ENCODE measurements at places on chromosomes 1 and 21. TPM values are rescaled to one million over a fixed set of nuclear protein-coding genes. Genes with fewer than 3 reads are reported as not detected.

- DNase-seq, result no peak
Observed at GRCh38 chr1:41455479-41456332, 28.8 kb downstream of the EDN2 start.

- no peak for DNase-seq
Observed at GRCh38 chr1:184199438-184200085, 148.0 kb downstream of the TSEN15 start.

DNA sequence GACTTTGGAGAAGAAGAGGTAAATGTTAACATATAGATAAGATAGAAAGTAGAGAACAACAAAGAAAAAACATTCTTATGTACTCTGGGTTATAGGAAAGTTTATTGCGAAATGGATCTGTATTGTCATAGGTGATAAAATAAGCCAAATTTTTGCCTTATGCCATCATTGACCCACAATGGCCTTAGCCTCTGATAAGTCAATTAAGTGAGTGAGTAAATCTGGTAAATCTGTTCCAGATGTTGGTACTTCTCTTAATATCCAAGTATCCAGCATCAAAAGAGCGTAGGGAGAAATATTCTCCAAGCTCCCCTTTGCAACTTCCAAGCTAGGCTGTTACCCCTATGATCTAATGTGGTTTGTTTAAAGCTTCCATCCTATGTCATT is 38.3 kb upstream of the CLCA4 start:
- DNase-seq, result no peak

DNA sequence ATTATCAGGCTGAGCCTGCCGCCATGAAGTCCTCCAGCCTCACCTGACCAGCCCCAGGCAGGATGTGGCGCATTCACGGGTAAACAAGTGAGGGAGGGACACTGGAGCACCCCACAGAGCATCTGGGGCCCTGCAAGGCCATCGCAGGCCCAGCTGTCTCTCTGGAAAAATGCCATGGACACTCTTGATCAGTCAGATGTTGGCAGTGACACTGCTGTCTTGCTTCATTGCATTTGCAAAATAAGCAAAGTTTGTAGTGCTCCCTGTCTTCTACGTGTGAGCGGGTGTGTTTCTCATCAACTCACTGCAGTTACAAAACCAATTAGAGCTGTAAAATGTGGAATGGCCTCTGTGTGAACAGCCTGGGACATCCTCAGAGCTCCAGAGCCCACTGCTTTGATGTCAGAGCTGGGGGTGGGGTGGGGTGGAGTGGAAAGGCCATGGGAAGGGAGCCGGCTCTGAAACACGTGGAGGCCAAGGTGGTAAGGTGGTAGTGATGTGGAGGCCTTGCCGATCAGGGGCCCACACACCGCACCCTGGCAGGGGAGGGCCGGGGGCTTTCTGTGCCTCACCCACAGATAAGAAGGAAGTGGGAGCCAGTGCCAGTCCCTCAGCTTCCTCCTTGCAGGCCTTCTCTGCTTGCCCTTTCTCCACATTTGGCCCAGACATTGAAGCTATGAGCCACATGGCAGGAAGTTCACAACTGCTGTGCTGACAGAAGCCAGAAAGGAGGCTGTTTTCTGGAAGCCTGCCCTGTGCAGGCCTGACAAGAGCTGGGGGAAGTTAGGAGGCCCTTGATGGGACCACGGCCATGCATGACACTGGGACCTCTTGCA is 254.9 kb downstream of the RHOU start:
- DNase-seq, result no peak

DNA sequence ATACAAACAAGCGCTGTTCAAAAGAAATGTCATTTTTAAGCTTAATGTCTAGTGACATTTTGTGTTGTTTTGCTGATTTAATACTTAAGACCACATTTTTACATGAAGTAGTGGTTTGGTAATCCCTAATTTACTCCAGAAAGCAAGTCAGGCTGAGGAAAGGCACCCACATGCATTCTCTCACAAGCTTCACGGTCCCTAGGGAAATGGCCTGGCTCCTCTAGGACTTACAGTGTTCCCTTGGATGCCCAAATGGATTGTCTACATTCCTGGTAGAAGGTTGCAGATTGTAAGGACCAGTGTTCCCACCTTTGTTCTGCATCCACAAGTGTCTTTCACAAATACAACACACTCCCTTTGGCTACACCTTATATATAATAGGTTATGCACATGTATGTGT is 9.5 kb downstream of the GPSM2 start:
- no peak for DNase-seq

DNA sequence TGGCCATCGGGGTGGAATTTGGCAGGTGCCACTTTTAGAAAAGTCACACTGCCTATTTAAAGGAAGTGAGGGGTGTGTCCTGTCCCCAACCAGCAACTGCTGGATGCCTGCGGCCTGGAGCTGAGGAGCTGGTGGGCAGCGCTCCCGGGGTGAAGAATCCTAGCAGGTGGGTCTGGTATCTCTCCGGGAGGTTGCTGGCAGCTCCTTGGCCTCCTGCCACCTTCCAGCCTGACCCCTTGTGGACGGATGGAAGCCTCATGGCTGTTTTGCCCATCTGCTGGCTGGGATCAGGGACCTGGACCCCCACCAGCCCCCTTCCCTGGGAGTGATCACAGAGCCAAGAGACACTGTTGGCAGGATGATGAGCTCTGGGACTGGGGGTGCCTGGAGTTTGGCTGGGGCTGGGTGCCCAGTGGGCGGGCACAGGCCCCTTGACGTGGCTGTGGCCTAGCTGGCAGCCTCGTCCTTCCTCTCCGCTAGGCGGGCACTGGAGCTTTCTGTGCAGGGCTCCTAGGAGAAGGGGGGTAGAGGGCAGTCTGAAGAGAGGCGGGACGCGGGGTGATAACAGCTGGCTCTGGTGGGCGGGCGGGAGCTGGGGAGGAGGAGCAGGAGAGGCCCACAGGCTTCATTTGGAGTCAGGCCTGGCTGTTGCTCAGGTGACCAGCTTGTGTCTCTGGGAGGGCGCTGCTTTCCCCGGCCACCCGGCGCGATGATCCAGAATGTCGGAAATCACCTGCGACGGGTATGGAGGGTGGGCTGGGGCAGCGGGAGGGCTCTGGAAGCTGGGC is at the start of gene ACOT11:
Gene ACOT11, plus strand, starts transcription at position 628 of the 788 bp plus-strand sequence. Its CDS starts 82 bp downstream, at position 710.
- DNase-seq, result peak; percentile 90

GRCh38 chr1:183548116-183548515 is 42.1 kb downstream of the NCF2 start:
- no peak for DNase-seq

- DNase-seq, result no peak
Observed at GRCh38 chr1:3393987-3394920, 60.2 kb upstream of the ARHGEF16 start.

DNA sequence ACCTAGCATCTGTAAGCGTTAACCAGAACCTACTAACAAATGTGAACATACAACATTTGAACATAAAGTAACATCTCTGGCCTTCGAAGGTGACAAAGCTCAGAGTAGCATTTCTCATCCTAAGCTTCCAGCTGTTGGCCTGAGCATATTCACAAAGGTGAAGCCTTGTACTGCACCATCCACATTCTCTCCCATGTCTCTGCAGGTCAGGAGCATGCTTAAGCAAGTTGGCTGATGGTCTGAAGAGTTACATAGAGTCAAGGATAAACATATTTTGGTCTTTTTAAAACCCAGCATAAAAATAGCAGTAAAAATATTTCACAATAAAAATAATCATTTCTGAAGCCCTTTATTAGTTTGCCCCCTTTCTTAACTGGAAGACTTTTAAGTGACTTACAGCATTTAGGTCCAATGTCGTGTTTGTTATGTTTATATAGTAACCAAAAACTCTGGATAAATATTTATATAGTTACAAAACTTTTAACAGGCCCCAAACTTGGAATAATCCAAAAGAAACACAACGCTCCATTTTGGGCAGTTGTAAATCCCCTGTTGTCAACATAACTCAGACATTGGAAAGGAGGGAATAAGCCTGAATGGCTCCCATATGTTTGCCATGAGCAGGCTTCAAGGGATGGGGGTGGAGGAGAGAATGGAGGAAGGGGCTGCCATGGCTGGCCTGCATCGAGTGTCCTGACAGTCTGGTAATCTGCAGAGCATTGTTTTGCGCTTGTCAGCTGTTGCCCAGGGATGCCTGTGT is 42.8 kb upstream of the ENAH start:
- no peak for DNase-seq

- DNase-seq, result no peak
Observed at GRCh38 chr21:26795866-26796329, 49.3 kb downstream of the ADAMTS1 start.

AK5 gene
- not detected for total RNA-seq

CD164L2 gene
- not detected for total RNA-seq

SERTAD4 gene
- total RNA-seq, result 3.9 TPM

FCRL5 gene
- 0.13 TPM for total RNA-seq

ZBTB8B gene
- not detected for total RNA-seq

CYP2J2 gene
- not detected for total RNA-seq

S100A10 gene
- 650 TPM for total RNA-seq

FRRS1 gene
- total RNA-seq, result 6.0 TPM

GABRD gene
- total RNA-seq, result not detected

CCDC185 gene
- not detected for total RNA-seq

PTGFR gene
- total RNA-seq, result 0.84 TPM

TNFRSF8 gene
- 2.1 TPM for total RNA-seq

UBXN10 gene
- total RNA-seq, result 0.29 TPM

Data from mesenteric fat pad (tissue), 1 donor.